ENCODE measurements at places on chromosomes 16 and 17. TPM values are rescaled to one million over a fixed set of nuclear protein-coding genes. Genes with fewer than 3 reads are reported as not detected.

- DNase-seq = no peak
Measured at GRCh38 chr17:1759529-1759928, 2.3 kb upstream of the SERPINF1 start.

GRCh38 chr17:7794075-7794663, 39.8 kb upstream of the KDM6B start:
- DNase-seq = no peak

GRCh38 chr16:87125206-87126155, 191.7 kb downstream of the C16orf95 start:
- DNase-seq = no peak

DNA sequence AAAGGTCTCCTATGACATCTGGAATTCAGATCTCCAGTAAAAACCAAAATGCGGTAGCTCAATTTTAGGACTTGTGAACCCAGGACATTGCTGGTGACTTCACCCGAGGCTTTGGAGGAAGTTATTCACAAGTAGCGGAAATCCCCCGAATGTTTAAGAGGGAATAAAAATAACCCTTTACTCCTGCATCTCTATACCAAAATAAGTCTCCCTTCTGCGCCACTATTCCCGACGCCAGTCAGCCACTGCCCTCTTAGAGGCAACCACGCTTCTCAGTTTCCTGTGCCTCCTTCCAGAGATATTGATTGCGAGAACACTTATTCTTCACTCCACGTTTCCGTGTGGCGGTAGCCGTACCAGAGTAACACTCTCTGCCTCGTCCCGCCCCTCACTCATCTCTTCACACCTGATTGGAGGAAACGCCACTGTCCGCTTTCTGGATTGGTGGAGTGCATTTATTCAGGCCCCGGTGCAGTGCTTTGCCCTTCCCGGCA, 27.4 kb downstream of the EMP2 start:
- peak; percentile 73 for DNase-seq

Gene MYL4
- total RNA-seq = 219 TPM

Data from Right ventricle myocardium superior (tissue), 1 donor.